Thoracic aorta (tissue), 2 donors: ENCODE measurements at places on chromosomes 7 and 10. TPM values are rescaled to one million over a fixed set of nuclear protein-coding genes. Genes with fewer than 3 reads are reported as not detected.

Gene UCN3
- total RNA-seq: not detected

GRCh38 chr7:3069771-3070449 is 26.2 kb upstream of the CARD11 start:
- no peak for DNase-seq

DNA sequence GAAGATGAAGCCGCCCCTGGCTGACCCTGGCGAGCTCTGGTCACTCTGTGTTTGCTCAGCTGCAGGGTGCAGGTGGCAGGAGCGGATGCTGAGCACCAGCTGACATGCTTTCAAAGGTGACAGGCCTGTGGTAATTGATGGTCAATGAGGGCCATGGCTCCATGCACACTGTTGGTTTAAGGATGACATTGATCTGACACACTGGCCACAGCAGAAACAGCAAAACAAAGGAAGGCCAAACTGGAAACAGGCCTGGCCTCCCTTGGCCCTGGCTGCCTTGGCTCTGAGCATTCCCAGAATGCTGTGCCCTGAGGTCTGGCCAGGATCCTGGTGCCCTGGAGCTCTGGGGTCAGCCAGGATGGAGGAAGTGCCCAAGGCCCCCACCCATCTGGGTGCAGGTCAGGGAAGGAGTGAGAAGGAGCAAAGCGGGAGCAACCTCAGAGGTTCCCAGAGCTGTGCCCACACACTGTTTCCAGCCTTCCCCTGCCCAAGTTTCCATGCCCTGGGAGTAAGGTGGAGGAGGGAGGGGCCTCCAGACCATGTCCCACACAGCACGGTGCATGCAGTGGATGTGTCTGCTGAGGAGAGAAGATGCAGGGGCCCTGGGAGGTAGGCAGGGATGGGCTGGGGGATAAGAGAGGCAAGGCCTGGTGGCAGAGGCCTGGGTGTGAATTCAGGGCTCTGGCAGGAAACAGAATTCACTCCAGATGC is 302.2 kb downstream of the RPS24 start:
- peak; percentile 51 for DNase-seq

GRCh38 chr10:113961182-113962031 is 82.3 kb upstream of the ADRB1 start:
- DNase-seq: no peak

Gene RBM48
- 9.5 TPM for total RNA-seq

- no peak for DNase-seq
These were observed 201.8 kb downstream of the EBF3 start for GRCh38 chr10:129761981-129762956.

DNA sequence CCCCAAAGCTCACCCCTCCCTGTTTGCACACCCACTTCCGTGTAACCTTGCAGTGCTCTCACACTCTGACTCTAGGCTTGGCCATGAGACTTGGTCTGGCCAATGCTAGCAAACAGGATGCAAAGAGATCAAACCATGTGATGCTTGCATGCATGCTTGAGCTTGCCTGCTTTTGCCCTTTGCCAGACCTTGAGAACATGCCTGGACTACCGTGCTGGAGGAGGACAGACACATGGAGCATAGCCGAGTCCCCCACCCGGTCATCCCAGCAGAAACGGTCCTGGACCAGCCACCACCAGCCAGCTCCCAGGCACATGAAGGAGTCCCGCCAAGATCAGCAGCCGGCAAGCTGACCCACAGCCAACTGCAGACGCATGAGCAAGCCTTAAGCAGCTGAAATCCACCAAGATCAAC is 23.4 kb downstream of the PYROXD2 start:
- DNase-seq: no peak

DNA sequence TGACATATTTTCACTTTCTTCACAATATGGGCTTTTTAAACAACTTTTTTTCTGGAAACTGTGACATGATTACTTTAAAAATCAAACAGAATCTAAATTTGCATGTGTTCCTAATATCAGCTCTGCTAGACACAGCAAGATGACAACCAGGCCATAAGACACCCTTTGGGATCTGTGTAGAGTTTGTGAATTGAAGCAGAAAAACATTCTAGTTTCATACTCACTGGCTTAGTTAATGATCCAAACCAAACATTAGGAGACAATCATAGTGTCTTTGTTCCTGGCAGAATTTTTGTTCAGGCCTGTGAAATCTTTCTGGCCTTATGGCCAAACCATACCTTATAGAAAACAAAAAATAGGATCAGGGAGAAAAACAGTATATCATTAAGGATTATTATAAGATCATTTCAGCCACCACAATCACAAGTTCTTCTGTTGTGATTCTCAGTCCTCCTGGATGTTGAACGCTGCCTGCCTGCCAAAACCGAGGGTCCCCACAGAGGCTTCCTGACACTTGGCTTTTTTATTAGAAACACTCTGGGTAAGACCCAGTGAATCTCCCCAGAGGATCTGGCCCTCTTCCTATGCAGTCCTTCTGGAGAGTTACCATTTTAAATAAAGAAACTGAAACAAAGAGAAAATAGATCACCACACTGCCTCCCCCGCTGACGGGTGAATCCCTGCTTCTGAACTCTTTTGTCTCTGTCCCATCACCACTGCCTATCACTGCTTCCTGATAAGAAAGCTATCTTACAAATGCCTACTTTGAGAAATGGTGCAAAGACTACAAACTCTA is 79.2 kb upstream of the PPP1R3C start:
- DNase-seq: no peak

Gene IGFBP1
- total RNA-seq: not detected

Gene GPR37
- 0.41 TPM for total RNA-seq

Gene PRKCQ
- 0.42 TPM for total RNA-seq

DNA sequence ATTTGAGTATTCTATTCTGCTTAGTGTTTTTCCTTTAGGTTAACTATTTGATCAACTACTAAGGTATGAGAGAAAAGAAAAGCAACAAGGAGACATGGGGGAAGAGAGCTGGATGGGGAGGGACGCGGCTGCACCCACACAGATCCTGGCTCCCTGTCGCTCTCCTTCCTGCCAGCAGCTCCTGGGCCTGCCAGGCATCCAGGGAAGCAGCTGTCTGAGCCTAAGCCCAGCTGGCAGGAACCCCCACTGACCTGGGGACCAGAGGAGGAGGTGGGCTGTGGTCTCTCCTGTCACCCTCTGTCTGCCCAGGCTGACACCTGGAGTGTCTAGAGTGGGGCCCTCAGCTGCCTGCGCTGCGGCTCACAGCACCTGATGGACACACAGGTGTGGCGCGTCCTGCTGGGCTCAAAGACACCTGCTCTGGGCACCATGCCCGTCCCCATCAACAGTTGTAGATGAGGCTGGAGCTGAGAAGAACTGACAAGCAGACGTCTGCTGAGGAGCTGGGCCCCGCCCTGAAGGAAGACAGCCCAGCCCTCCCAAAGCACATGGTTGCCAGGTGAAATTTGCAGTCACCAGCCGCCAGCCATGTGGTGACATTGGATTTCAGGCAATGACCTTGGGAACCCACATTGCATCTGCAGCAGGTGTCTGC is 207.9 kb downstream of the PLXNA4 start:
- DNase-seq: no peak

DNA sequence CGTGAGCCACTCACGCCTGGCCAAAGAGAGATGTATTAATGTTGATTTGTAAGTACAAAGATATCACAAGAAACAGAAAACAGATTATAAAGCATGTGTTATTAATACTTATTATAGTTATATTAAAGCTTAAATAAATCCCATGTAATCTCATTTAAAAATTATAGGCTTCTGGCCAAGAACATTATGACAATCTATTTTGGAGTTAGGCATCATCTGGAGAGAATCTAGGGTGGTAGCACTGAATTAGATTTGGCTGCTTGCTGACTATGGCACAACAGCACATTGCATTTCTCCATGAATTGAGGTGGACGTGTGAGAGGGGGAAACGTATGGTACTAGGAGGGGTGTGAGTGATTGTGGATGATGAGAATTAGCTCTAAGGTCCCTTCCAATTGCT is 16.8 kb upstream of the SLC16A12 start:
- no peak for DNase-seq

DNA sequence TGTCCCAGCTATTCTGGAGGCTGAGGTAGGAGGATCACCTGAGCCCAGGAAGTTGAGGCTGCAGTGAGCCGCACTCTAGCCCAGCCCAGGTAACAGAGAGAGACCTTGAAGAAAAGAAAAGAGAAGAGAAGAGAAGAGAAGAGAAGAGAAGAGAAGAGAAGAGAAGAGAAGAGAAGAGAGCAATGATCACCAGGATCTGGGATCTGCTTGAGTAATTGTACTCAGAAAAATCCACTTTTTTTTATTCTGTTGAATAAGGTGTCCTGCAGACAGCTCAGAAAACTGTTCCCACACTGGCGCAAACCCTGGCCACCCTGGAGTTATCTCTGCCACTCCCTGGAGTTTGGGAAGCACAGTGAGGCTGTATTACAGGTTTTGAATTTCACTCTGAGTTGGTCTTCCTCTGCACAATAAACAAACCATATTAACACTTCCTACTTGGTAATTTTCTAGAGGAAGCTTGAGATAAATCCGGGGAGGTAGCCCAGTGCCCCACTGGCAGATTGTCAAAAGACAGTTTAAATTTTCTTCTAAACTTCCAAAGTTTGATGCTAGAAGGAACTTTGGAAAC is 9.6 kb upstream of the OAT start:
- DNase-seq: no peak

GRCh38 chr7:116978006-116978405 is 24.7 kb downstream of the ST7 start:
- DNase-seq: no peak

GRCh38 chr10:59279476-59279875 is 82.9 kb downstream of the FAM13C start:
- DNase-seq: no peak

Gene UPK3B
- 3.9 TPM for total RNA-seq

Gene GFRA1
- total RNA-seq: 9.3 TPM

Gene HGF
- 35.7 TPM for total RNA-seq

DNA sequence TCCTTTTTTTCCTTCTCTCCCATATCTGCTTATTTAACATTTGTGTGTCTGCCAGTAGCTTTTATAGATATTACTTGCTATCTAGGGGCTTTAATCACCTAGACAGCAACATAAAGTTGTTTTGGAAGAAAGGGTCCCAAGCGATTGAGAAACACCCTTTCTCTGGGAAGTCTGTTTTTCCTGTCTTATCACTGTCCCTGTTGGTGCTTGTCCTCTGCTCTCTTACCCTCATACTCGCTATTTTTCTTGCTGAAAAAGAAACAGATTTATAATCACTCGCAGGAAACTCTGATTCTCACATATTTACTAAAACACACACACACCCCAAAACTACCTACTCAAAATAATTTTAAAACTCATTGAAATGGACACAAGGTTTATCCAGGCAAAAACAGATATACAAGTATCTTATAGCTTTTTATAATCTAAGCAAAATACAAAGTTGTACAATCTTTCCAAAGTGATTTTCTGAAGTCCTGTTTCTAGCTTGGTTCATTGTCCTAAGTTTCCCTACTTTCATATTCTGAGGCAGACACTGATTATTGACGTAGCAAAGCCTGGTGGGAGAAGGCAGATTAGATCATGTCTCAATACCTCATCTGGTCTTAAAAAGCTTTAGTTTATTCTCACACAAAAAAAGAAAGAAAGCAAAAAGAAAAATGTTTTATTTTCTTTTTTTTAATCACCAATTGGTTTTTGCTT is 157.3 kb downstream of the CACNA2D1 start:
- DNase-seq: no peak

Gene SPDYE2B
- not detected for total RNA-seq

Gene PRSS1
- total RNA-seq: 5.1 TPM

Gene PDK4
- 79.5 TPM for total RNA-seq

Gene WDR91
- total RNA-seq: 36.2 TPM

Gene VWA2
- total RNA-seq: 0.28 TPM
